CD4-positive, alpha-beta T cell treated with Interleukin-6 at 100 ng/mL for 8 hours (primary cell): ENCODE measurements at places on chromosomes 5 and 9.

- DNase-seq: no peak
These were observed 18.9 kb upstream of the PFDN1 start for GRCh38 chr5:140321796-140322195.

DNA sequence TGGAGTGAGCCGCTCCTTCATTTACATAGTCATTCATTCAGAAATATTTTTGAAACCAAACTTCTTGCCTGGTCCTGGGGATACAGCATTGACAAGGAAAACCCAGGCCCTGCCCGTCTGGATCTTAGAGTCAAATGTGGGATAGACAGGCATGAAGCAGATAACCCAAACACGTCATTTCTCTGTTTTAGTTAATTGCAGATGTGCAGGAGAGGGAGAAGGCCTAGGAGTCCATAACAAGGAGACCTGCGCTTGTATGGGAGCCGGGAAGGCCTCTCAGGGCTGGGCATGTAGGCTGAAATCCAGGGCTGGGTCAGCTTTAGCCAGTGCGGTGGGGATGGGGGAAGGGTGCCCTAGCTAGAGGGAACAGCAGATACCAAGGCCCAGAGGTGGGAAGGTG, 43.3 kb downstream of the PRRX2 start:
- no peak for DNase-seq

DNA sequence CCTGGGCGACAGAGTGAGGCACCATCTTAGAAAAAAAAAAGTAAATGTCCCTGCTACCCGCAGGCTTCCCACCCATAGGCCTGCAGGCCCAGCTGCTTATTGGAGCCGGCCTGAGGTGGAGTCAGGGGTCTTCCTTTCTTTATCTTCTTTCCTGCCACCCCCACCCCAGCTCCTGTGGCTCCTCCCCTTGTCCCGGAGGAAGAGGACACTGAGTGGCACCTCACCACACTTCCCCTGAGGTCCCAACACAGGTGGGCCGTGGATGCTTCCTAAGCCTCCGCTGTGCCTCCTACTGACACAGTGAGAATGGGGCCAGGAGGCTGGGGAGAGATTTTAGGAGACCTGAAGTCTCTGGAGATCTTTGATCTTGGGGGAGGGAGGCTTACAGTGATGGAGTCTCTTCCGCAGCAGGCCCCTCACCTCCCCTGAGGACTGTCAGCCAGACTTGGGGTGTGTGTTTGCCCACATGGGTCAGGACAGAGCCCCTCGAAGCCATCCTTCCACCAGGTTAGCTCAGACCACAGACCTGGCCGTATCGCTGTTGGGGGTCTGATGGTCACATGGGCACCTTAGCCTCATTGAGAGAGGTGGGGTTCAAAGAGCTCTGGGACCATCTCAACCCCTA, 135.4 kb upstream of the IER5L start:
- no peak for DNase-seq

GRCh38 chr5:94575196-94575595, 43.2 kb downstream of the KIAA0825 start:
- peak; percentile 28 for DNase-seq

GRCh38 chr5:115818821-115819220, 2.4 kb upstream of the CDO1 start:
- DNase-seq: no peak
